ENCODE measurements at places on chromosomes 16 and 17. TPM values are rescaled to one million over a fixed set of nuclear protein-coding genes. Genes with fewer than 3 reads are reported as not detected.

GRCh38 chr17:41659427-41660212, 29.1 kb upstream of the EIF1 start:
- H3K27ac ChIP-seq, result no peak overlapping the region
- H3K4me1 ChIP-seq, result no peaks in the 10 kb centered on the region
- no peaks in the 10 kb centered on the region for H3K27me3 ChIP-seq
- no peak overlapping the region for H3K4me3 ChIP-seq

DNA sequence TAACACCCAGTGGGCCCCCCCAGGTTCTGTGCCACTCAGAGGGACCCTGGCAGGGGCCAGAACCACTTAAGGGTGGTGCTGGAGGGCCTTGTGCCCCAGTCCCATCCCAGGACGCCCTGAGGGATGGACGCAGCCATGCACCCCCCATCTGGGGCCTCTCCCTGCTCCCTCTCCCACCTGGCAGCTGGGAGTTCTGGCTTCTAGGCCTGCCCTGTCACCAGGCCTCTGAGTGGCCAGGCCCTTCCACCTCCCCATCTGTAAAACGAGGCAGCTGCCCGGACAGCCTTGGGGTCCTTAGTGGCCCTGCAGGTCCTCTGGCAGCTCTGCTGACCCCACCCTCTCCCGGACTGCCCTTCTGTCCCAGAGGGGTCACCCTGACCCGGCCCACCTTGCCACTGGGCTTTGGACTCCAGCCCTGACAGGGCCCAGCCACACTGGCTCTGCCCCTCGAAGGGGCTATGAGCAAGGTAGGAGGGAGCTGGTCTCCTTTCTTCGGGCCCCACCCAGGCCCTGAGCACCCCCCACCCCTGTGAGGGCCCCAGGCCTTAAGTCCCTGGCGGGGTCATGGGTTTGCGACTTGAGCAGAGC, 12.3 kb downstream of the PAM16 start:
- no peak overlapping the region for H3K4me3 ChIP-seq
- H3K27ac ChIP-seq, result peak overlapping the region; percentile 32
- no peak for DNase-seq
- peaks cover 50% of the 10 kb centered on the region for H3K36me3 ChIP-seq

DNA sequence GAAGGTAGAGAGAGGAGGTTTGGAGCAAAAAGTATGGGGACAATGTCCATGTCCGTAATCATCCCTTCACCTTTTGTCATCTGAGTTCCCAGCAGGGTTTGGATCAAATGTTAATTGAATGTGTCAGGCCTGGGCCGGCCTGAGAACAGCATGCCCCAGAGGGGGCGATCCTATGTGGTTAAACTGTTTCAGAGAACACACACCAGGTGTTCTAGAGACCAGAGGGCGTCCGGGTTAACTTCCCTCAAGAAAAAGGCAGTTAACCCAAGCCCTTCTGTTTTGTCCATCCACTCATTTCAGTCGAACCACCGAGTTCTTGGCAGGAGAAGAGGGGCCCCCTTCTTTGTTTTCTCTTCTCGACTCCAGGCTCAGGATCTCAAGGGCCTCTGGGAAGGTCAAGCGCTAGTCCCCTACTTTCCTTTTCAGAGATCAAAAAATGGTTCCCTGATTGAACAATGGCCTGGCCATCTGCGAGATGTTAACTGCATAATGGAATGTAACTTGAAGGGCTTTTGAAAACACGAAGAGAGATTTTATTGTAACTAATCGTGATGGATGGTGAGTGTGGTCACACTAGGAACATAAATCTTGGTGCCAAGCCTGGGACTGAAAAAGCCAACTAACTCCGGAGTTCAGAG, 142.5 kb downstream of the IRX3 start:
- H3K4me1 ChIP-seq, result no peaks in the 10 kb centered on the region
- no peak for DNase-seq
- H3K36me3 ChIP-seq, result no peaks in the 10 kb centered on the region
- H3K27ac ChIP-seq, result no peak overlapping the region
- H3K4me3 ChIP-seq, result no peak overlapping the region
- no peaks in the 10 kb centered on the region for H3K27me3 ChIP-seq

DNA sequence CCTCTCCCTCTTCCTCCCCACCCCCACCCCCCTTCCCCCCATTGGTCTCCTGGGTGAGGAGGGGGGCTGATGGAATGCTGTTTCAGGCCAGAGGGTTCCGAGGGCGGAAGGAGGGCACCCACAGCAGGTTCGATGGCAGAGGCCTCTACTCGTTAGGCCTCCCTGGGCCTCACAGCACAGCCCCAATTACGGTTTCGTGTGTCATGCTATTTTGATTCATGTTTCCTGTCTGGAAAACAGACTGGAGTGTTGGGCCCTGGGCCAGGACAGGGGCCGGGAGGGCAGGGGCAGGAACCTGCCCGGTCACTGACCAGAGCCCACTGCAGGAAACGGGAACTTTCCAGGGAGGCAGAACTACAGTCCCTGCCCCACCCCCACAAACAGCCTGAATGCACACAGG, 138.2 kb downstream of the C16orf95 start:
- peak; percentile 81 for DNase-seq
- no peak overlapping the region for H3K4me3 ChIP-seq
- peak overlapping the region; percentile 54 for H3K27ac ChIP-seq
- H3K27me3 ChIP-seq, result no peaks in the 10 kb centered on the region

GRCh38 chr17:57215317-57215716, 41.0 kb upstream of the MSI2 start:
- no peaks in the 10 kb centered on the region for H3K4me1 ChIP-seq
- DNase-seq, result peak; percentile 70
- H3K4me3 ChIP-seq, result no peak overlapping the region

DNA sequence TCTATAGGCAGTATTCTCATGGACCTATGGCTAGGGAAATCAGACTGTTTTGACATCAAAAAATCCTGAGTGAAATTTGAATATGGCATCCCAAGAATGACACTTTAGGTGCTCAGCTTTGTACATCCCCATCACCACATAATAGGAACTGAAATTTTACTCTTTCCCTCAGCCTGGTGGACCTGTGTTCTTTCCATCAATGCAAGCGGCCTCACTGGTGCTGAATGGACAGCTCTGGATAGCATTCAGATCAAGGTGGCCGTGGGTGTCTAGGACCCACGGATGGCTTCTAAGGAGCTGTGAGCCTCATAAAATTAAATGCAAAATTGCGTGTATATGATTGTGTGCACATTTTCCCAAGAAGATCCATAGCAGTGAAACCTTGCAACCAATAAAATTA, 152.6 kb downstream of the MAP2K6 start:
- H3K27ac ChIP-seq, result no peak overlapping the region
- H3K4me1 ChIP-seq, result no peaks in the 10 kb centered on the region
- DNase-seq, result no peak
- H3K27me3 ChIP-seq, result no peaks in the 10 kb centered on the region
- H3K4me3 ChIP-seq, result no peak overlapping the region
- no peaks in the 10 kb centered on the region for H3K36me3 ChIP-seq

- no peaks in the 10 kb centered on the region for H3K4me1 ChIP-seq
- H3K27ac ChIP-seq, result no peak overlapping the region
- no peaks in the 10 kb centered on the region for H3K27me3 ChIP-seq
- H3K36me3 ChIP-seq, result no peaks in the 10 kb centered on the region
- DNase-seq, result no peak
- H3K4me3 ChIP-seq, result no peak overlapping the region
Observed at GRCh38 chr16:74052016-74052415, 244.6 kb upstream of the PSMD7 start.

DNA sequence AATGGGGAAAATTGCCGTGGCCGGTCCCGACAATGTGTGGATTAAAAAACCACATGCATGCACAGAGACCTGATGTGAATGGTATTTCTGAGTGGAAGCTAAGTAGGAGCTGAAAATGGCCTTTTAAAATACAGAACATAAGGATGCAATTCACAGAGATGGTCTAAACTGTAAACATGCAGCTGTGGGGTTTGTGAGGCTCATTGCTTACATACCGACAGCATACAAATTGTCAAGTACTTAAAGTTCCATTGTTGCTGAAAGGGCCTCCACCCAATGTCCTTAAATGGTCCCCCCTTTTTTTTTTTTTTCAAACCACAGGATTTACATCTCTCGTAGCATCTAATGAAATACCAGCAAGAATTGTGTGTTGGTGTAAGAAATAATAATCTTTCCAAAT, 523.2 kb downstream of the MAF start:
- no peak for DNase-seq
- H3K27ac ChIP-seq, result no peak overlapping the region
- H3K4me3 ChIP-seq, result no peak overlapping the region
- H3K27me3 ChIP-seq, result no peaks in the 10 kb centered on the region
- H3K36me3 ChIP-seq, result no peaks in the 10 kb centered on the region
- H3K4me1 ChIP-seq, result no peaks in the 10 kb centered on the region

GRCh38 chr16:51141541-51141940, 9.5 kb downstream of the SALL1 start:
- no peak overlapping the region for H3K27ac ChIP-seq
- H3K27me3 ChIP-seq, result no peaks in the 10 kb centered on the region
- DNase-seq, result no peak
- H3K36me3 ChIP-seq, result no peaks in the 10 kb centered on the region
- no peak overlapping the region for H3K4me3 ChIP-seq

DNA sequence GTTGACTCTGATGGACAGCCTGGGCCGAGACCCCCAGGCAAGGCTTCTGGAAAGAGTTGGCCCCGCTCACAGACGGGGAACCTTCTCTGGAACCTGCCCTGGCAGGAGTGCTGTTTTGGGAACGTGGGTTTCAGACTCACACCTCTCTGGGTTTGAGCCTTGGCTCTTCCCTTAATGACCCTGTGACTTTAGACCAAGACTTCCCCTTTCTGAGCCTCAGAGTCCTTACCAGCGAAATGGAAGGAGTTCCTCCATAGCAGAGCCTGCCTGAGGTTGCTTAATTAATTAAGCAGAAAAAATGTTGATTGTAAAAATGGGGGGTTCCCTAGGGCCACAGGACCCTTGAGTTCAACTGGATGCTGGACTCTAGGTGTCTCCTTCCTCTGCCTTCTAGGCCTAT, 408.2 kb downstream of the SEC14L1 start:
- H3K27ac ChIP-seq, result no peak overlapping the region
- no peak for DNase-seq
- H3K4me3 ChIP-seq, result no peak overlapping the region
- H3K36me3 ChIP-seq, result no peaks in the 10 kb centered on the region
- H3K27me3 ChIP-seq, result no peaks in the 10 kb centered on the region

GRCh38 chr16:81609323-81609892, 164.8 kb downstream of the CMIP start:
- H3K36me3 ChIP-seq, result no peaks in the 10 kb centered on the region
- H3K4me1 ChIP-seq, result peaks cover 25% of the 10 kb centered on the region
- no peak overlapping the region for H3K27ac ChIP-seq
- no peaks in the 10 kb centered on the region for H3K27me3 ChIP-seq
- no peak for DNase-seq

DNA sequence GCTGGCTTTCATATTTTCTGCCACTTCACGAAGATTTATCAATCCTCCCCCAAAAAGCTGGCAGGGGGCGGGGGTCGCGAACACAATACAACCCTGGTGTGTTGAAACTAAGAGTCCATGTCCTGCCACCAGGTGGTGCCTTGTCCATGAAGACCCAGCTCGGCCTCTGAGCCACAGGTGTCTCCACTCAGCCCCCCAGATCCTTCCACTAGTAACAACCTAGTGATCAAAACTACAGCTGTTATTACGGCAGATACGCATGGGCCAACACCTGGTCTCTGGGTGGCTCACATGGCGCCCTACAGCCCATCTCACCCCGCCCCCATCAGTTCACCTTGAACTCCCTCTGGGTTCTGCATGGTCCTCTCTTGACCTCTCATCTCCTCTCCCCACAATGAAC, 27.7 kb downstream of the USP7 start:
- no peaks in the 10 kb centered on the region for H3K36me3 ChIP-seq
- H3K27ac ChIP-seq, result no peak overlapping the region
- no peak for DNase-seq
- H3K27me3 ChIP-seq, result no peaks in the 10 kb centered on the region

DNA sequence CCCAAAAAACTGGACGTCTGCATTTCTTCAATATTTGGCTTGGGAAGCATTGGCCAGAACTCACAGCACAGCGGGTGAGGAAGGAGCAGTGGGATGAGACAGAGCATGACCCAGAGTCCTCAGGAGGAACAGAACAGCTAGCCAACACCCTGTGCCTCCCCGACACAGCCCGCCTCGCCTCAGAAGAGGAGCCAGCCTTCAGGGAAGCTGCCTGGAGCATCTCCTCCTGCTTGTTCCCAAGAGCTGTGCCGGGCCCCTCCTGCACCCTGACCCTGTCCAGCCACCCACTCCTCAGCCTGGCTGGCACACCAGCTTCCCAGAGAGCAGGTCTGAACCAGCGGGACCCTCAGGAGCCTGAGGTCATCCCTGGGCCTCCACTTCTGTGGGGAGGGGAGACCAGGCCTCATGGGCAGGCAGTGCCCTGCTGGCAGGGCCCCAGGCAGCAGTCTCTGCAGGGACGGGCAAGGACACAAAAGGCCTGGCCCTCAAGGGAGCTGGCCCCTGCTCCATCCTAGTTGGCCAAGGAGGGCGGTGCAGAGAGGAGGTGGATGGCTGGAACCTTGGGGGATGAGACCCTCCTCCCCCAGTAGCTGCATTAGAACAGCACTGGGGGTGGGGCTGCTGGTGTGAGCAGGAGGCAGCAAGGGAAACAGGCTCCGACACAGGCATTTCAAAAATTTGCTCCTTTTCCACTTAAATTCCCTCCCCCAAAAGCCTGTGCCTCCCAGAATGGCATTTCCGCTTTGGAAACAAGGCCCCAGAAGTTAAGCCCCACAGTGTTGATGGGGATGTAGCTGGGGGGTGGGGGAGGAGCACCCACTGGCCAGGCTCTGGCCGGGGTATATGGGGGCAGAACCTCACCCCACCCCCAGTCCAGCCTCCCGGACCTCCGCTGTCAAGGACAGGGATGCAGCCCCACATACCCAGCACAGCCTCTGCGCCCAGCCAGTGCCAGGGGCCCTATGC, 1.8 kb upstream of the BCAR1 start:
- H3K36me3 ChIP-seq, result no peaks in the 10 kb centered on the region
- DNase-seq, result peak; percentile 76
- peak overlapping the region; percentile 69 for H3K4me3 ChIP-seq
- peak overlapping the region; percentile 83 for H3K27ac ChIP-seq
- peaks cover 81% of the 10 kb centered on the region for H3K4me1 ChIP-seq

- no peaks in the 10 kb centered on the region for H3K4me1 ChIP-seq
- H3K27me3 ChIP-seq, result no peaks in the 10 kb centered on the region
- H3K27ac ChIP-seq, result no peak overlapping the region
- no peaks in the 10 kb centered on the region for H3K36me3 ChIP-seq
- DNase-seq, result no peak
Observed at GRCh38 chr17:62163847-62164246, 98.8 kb upstream of the MED13 start.

GRCh38 chr16:49013727-49014080, 267.9 kb downstream of the CBLN1 start:
- H3K27me3 ChIP-seq, result no peaks in the 10 kb centered on the region
- no peak overlapping the region for H3K4me3 ChIP-seq
- no peaks in the 10 kb centered on the region for H3K4me1 ChIP-seq
- H3K36me3 ChIP-seq, result no peaks in the 10 kb centered on the region
- DNase-seq, result no peak

- H3K4me3 ChIP-seq, result no peak overlapping the region
- peaks cover 36% of the 10 kb centered on the region for H3K4me1 ChIP-seq
Observed at GRCh38 chr16:68291227-68291626, 19.5 kb downstream of the SLC7A6OS start.

Gene AANAT
- not detected for total RNA-seq

Gene CRYM
- not detected for total RNA-seq

Gene WNT3
- total RNA-seq, result not detected

Gene CD19
- total RNA-seq, result not detected

Gene MYH1
- total RNA-seq, result not detected

Gene GFER
- 2.7 TPM for total RNA-seq

Gene TOP2A
- 0.11 TPM for total RNA-seq

Gene GPR142
- total RNA-seq, result not detected

Gene GRIN2A
- total RNA-seq, result 7.8 TPM

Gene CCDC200
- total RNA-seq, result not detected

Gene RRAD
- total RNA-seq, result 54.2 TPM
